ENCODE measurements at places on chromosomes 2 and 18.

DNA sequence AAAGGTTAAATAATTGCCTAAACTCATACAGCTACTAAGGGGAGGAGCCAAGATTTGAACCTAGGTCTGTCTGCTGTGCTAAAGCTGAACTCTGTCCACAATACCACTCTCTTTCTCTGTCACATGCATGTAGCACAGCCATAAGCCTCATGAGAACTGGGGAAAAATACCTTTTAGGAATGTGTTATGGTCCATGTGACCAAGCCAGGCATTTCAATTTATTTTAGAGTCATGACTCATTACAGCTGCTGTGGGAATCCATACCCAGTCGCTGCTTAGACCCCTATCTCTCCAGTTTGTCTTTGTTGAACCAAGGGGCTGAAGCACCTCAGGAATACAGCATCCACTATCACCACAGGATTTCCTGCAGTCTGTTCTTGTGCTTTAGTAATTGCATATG lies 200.0 kb upstream of the SIX3 start:
- no peak for DNase-seq

GRCh38 chr2:19611491-19612332 lies 253.3 kb upstream of the OSR1 start:
- DNase-seq, result no peak

DNA sequence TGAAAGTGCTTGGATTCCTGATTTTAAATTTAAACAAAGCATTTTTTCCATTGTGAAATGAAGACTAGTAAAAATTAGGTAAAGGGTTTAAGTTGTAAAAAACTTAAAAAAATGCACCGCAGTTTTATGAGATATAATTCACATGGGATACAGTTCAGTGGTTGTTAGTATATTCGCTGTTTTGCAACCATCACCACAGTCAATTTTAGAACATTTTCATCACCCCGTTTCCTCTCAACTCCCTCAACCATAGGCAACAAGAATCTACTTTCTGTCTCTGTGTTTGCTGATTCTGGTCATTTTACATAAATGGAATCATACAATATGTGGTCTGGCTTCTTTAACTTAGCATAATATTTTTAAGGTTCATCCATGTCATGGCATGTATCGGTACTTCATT lies 4.0 kb downstream of the DGKD start:
- DNase-seq, result no peak

DNA sequence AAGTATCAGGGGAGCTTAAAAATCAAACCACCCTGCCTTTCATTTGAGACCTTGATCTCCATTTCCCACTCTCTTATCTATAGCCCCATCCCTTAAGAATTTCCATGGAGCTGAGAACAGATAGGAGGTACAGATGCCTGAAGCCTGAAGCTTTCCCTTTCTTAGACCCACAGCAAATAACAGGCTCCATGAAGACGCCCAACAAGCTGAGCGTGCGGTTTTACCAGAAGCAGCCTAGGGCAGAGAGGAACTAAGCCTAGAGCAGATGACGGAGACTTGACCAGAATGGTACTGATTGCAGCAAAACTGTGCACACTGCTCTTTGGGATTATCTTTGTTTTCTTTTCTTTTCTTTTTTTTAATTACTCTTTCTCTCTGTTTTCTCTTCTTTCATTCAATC lies 1.7 kb upstream of the ERBB4 start:
- DNase-seq, result no peak
